Epithelial cell of esophagus (primary cell): ENCODE measurements at places on chromosomes 4 and X.

- DNase-seq: peak; percentile 86
Observed at GRCh38 chrX:22950269-22951266, 49.2 kb upstream of the DDX53 start.

DNA sequence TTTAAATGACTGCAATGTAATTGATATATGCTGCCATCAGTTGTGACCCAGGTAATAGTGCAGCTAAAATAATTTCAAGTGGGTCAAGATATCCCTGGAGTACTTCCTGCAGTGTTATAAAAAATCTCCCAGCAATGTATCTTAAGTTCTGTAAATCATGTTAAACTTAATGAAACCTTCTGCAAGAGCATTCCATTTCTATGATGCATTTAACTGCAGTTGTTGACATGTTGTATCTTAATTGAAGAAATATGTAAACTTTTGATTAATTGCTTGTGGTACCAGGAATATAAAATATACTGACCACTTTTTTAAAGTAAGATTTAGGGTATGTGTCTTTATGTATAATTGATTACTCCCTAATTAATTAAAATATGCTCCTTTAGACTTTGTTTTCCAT is 213.6 kb downstream of the AFF2 start:
- no peak for DNase-seq

DNA sequence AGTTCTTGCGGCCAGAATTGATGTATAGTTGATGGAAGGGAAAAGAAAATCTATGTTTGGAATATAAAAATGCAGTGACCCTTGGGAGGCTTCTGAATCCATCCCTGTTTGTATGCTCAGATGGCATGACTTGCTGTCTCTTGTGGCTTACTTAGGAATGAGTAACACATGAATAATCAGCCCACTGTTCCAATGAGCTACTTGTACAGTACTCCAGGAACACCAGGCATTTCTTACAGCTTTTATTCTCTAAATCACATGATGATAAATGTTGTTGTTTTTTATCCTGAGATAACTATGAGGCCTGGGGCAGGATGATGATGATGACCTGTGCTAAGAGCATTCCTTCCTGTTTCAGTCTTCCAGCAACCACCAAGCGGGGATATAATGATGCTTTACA is 18.9 kb downstream of the TMPRSS11E start:
- DNase-seq: peak; percentile 90

DNA sequence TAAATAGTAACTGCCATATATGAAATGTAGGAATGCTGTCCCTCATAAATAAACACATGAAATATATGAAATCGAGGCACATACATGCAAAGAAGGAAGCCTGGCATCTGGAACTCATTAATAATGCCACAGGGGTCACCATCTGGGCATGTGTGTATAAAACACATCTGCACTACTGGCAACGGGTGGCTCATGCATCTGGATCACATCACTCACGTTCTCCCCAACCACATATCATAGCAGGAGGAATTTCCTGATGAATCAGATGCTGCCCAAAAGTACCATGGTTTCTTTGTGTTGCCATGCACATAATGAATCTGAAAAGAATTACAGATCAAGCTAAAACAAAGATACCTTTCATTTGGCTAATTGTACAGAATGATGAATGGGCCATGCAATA is 28.6 kb downstream of the RNF175 start:
- peak; percentile 86 for DNase-seq

DNA sequence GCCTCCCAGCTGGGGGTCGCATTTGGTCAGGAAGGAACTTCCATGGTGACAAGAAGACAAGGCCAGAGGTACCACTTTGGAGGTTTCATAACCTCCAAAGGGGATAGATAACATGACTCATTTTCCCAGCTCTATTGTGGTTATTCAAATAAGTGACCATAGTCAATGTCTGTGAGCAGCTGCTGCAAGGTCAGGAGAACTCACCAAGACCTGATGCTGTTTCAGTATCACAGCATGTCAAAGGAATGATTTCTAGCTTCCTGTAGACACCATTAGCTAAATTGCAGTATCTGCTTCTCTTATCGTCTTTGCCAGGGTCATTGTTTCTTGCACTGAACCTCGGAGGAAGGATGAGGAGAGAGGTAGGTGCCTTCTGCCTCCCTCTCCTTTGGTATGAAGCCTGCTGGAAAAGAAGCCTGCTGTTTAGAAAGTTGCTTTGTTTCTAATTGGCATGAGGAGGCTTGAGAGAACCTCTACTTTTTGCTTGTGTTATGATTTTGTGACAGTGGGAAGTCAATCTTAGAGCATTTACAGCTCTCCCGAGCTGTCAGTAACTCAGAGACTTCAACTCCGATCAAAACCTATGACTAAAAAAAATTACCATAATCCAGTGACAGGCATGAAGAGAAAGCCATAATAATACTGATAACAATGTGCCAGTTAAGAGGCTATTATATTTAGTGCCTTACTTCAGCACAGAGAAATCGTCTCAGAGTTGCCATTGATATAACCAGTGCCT is 38.0 kb upstream of the GATB start:
- no peak for DNase-seq
